Panc1 (cell line): ENCODE measurements at places on chromosomes 5 and 9. TPM values are rescaled to one million over a fixed set of nuclear protein-coding genes. Genes with fewer than 3 reads are reported as not detected.

The HTR1A gene
- not detected for total RNA-seq

The IPO11 gene
- 39.8 TPM for total RNA-seq

The ADCY2 gene
- 0.13 TPM for total RNA-seq

The TERT gene
- 8.9 TPM for total RNA-seq

The FBN2 gene
- 0.08 TPM for total RNA-seq

DNA sequence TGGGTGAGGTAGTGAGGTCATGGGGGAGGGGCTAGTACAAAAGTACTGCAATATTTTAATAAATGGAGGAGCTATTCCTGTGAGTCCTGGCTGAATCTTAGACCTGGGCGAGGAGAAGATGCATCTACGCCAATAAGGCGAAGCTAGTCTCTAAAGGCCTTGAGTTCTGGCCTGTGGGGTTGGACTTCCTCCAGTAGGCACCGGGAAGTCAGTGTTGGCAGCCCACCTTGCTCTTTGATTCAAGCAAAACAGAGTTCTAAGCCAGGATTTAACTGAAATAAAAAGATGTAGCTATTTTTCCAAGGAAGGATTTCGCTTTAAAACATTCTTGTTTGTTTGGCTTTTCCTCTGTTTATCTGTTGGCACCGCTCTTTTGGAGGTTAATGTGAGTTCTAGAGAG, 244.6 kb downstream of the KIF4B start:
- no peak for DNase-seq

DNA sequence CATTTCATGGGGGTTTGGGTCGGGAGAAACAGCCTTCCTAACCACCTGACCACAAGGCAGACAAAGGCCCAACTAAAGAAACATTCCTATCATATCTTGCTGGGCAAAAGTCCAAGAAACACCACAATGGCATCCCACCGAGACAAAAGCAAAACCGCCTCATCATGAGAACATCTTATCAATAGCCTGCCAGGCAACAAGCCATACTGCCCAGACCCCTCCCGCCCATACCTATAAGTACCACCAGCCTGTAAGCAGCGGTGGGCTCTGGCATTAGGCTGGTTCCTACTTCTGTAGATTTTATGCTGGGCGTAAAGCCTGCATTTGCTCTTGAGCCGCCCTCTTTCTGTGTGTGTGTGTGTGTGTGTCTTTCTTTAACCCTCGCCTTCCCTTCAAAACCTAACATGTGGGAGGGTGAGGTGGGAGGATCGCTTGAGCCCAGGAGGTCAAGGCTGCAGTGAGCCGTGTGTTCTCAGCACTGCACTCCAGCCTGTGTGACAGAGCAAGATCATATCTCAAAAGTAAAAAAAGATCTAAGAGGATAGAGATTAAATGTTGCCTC, 56.9 kb downstream of the PDE6A start:
- no peak for DNase-seq

DNA sequence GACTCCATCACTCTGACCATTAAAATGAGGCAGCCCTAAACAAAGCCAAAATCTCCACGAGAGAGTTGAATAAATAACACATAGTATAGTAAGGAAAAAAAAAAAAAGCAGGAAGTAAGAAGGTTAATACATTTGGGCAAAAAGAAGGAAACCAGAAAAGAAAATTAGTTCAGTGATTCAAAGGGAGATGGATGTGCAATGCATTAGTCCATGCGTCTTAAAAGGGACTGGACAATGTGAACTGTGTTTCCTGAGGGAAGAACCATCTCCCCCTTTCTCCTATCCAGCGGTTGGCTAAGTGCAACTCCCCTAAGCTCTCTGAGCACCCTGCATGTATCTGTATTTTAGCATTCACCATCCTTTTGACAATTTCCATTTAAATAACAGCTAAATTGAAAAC, 1.4 kb downstream of the ANKRA2 start:
- DNase-seq = no peak

- DNase-seq = no peak
These were observed 39.9 kb downstream of the FAM114A2 start for GRCh38 chr5:153998768-153999167.
